ENCODE measurements at places on chromosomes 6 and 20.

DNA sequence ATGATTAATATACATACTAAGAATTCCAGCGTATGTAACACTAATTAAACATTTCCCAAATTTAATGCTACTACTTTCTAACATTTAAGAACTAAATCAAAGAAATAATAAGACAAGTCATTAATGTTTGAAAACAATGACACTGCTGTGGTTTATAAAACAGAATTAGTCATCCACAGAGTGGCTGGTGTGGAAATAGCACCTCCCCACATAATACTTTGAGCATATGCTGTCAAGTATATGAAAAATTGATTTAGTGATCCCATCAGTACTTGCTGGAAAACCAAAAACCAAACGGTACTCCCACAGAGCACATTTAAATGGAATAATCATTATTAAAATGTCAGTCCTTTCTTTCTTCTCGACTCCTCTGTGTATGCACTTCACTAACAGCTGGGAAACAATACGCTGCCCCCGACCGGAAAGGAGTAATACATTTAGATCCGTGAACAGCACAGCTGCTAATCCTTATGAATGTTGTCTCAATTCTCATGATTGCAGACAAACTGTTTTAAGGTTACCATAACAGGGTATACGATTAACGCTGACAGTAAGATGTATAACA is 78.4 kb downstream of the PREP start:
- DNase-seq: no peak

DNA sequence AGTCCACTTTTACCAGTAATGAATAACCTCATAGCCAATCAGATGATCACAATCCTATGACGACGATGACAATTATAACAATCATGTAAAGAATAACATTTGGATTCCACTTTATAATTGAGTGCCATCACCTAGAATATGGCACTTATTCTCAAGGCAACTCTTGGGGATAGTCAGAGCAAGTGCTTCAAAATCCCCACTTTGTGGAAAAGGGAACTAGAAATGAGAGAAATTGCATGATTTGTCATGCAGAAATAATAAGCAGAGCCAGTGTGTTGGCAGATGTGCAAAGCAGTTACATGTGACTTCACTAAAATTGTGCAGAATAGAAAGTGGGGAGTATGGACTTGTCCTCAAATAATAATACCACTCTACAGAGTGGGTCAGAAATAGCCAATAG is 41.3 kb downstream of the FRK start:
- no peak for DNase-seq

- no peak for DNase-seq
Measured at GRCh38 chr20:11389186-11389585, 528.5 kb upstream of the BTBD3 start.

DNA sequence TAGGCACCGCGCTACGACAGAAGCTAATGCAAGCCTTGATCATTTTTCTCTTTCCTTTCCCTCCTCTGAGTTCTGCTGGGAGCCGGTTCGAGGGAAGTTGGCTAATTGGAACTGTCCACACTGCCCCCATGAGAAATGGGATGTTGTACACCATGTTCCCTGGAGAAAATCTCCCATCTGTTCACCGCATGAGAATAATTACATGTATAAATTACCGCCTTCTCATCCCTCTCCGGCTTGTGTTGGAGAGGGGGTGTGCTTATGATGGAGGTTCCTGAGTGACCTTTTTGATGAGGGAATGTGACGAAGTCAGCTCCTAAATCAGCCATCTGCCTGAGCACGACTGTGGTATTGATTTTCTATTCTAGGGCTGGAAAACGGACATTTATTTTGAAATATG is 320.2 kb upstream of the SULF2 start:
- DNase-seq: no peak

DNA sequence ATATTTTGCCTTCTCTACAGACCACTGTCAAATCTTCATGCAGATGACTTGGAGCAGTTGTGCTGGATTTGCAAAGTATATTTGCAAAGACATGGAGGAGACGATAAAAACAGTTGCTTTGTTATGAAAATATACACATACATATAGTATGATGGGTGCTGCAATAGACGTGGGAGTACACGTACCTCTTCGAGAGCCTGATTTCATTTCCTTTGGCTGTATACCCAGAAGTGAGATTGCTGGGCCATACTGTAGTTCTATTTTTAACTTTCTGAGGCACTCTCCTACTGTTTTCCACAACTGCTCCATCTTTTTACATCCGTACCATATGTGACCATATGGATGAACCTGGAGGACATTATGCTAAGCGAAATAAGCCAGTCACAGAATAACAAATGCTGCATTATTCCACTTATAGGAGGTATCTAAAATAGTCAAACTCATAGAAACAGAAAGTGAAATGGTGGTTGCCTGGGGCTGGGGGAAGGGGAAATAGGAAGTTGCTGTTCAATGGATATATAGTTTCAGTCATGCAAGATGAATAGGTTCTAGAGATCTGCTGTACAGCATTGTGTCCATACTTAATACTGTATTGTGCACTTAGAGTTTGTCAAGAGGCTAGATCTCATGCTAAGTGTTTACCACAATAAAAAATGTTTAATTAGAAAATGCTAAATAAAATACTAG is 223.8 kb downstream of the HAO1 start:
- DNase-seq: no peak

DNA sequence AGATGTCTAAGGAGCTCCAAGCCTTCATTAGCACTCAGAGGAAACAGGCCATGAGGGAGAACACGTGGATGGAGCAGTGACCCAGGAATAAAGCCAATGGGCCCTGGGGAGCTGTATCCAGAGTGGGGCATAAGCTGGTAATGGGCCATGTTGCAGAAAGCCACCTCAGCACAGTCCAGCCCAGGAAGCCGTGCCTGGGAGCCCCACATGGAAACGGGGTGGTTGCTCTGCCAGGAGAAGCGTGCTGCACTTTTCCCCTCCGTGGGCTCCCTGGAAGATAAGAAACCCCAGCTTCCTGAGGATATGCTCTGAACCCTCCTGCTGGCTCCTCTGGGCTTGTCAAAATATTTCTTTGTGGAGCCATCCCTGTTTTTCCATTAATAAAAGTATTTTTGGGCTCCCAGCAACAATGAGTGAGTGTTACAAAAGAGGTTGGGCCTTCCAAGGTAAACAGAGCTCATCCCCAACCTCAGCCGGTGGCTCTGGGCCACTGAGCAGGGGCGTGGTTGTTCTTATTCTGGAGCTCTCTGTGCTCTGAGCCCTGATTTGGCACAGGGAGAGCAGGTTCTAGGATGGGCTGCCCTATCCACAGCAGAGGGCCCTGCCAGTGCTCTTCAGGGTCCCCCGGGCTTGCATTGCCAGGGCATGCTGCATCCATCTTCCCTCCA is 31.2 kb upstream of the NFATC2 start:
- no peak for DNase-seq

GRCh38 chr6:101961357-101961756 is 567.8 kb downstream of the GRIK2 start:
- DNase-seq: no peak

- no peak for DNase-seq
Measured at GRCh38 chr6:13334953-13335352, 6.6 kb upstream of the TBC1D7 start.

- DNase-seq: no peak
Measured at GRCh38 chr20:5880326-5880725, 70.0 kb downstream of the TRMT6 start.

- peak; percentile 86 for DNase-seq
Measured at GRCh38 chr20:43799150-43799711, 72.4 kb upstream of the GTSF1L start.

DNA sequence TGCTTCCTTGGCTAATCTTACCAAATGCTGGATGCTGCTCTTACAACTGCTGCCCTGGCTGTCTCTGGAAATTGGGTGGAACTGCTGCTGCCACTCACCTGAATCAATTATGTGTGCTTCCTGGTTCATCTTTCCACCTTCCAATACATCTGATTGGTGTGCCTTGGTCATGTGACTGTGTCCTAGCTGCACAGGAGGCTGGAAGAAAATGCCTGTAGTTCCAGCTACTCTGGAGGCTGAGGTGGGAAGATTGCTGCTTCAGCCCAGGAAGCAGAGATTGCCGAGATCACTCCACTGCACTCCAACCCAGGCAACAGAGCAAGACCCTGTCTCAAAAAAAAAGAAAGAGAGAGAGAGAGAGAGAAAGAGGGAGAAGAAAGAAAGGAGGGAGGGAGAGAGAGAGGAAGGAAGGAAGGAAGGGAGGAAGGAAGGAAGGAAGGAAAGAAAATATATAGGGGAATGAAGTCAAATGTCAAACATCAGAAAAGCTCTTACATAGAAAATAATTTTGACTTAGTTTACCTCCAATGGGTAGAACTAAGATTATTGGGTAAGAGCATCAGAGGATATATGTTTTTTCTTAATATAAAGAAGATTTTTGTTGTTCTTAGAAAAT is 14.1 kb upstream of the PPARD start:
- no peak for DNase-seq

- DNase-seq: no peak
Measured at GRCh38 chr6:81767163-81767891, 14.8 kb upstream of the TENT5A start.

DNA sequence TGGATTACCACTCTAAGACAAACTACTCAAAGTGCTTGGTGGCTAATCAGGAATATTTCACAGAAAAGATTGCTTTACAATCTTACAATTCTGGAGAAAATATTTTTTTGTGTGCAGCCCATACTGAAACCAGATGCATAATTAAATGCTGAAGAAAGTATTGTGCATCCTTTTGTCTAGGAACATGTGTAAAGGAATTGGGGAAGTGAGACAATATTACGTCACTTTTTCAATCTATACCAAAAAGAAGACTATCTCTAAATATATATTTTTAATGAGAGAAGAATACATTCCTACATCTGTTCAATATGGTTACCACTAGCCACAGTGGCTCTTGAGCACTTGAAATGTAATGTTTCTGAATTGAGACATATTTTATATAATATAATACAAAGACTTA is 992.5 kb upstream of the ADGRB3 start:
- DNase-seq: no peak

- DNase-seq: peak; percentile 79
Measured at GRCh38 chr20:63351811-63352591, 9.1 kb downstream of the CHRNA4 start.

GRCh38 chr6:45185403-45186251 is 142.5 kb upstream of the RUNX2 start:
- no peak for DNase-seq

DNA sequence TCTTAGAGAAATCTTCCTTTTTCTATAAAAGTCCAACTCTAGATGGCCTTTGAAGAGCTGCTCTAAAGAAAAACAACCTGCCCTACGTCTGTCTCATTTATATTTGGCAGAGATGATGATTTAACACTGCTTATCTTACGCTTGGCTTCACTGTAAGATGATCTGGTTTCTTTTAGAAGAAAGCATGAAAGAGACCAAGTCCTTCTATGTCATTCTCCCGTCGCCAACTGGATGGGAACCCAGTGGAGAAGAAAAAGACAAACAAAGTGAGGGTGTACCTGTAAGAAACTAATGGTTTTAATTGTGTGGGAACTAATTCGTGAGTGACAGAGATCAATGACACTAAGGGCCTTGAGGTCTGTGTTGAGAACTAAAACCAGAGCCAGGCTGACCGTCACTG is 92.8 kb downstream of the MBOAT1 start:
- DNase-seq: peak; percentile 32

DNA sequence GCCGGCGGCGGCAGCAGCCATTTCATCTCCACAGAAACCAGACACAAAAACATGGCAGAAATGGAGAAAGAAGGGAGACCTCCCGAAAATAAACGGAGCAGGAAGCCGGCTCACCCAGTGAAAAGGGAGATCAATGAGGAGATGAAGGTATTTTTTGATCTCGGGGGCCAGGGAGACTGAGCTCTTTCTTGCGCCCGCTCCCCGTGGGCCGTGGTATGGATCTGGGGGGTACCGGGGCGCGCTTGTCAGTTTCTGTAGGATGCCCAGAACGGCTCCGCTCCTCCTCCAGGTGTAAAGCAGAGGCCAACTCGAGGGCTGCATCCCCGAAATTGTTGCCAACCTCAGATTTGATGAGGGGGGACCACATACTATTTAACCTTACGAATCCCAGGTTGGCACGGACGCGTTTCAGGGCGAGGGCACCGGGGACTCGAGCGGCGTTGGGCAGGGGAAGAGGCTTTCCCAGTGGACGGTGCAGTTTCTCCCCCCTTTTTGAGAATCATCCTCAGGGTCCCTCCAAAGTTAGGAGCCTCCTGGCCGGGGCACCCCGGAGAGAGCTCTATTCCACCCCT is 735 bp downstream of the SOBP start:
- DNase-seq: peak; percentile 88

GRCh38 chr6:151652325-151652724 is 155.2 kb upstream of the ESR1 start:
- DNase-seq: no peak

DNA sequence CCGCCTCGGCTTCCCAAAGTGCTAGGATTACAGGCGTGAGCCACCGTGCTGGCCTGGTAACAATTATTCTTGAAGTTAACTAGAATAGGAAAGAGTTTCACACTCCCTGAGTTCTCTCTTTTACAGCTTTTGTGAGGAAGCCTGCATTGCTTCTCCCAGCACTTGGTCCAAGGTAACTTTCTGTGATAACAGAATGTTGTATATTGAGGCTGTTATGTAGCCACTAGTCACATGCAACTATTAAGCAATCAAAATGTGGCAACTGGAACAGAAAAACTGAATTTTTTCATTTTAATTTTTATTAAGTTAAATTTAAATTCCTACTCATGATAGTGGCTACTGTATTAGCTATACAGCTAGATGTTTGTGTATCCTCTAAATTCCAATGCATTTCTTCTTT is 2.5 kb downstream of the TRIM38 start:
- no peak for DNase-seq

GRCh38 chr6:170374571-170375444 is 68.2 kb downstream of the FAM120B start:
- DNase-seq: no peak

DNA sequence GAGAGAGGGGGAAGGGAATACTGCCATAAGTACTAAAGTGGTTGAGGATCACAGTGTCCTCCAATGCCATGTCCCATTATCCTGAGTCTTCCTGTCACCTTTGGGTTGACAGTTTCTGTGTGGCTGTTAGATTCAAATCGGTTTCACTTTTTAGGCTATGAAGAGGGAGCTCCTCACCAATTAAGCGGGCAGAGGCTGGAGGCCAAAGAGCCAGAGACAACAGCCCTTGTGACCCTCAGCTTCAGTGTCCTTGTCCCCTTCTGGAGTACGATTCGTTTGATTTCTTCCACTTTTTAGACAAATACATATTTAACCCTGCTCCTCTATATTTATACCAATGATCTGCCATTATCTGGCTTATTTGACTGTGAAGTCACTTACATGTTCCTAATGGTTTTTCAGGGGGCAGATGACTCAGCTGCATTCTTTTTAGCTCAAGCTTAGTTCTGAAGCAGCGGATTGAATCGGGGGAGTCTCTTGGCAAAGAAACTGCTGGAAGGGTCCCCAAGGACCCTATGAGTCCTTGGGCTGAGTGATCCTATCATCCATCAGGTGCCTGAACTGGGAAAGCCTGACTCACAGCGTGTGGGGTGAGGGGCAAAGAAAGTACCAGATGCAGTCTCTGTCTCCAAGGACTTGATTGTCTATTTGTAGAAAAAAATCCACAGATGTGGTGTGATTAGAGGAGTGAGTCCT is 18.2 kb downstream of the FERMT1 start:
- peak; percentile 15 for DNase-seq

All from retina (tissue), 1 donor.